Gastrocnemius medialis (tissue), 4 donors: ENCODE measurements at places on chromosomes 12 and 14. TPM values are rescaled to one million over a fixed set of nuclear protein-coding genes. Genes with fewer than 3 reads are reported as not detected.

Gene KCNH5
- not detected for total RNA-seq

Gene IAPP
- total RNA-seq = not detected

Gene LUM
- 8.1 TPM for total RNA-seq

Gene ACVRL1
- total RNA-seq = 39.6 TPM
